Activated gamma-delta T cell treated with Interleukin-2 at 50 U/mL for 16 hours (primary cell): ENCODE measurements at places on chromosomes 1 and 21.
A peak's percentile ranks its signal among the peaks of the same experiment; 100 is the strongest.

GRCh38 chr1:37945743-37946702, 830 bp downstream of the INPP5B start:
- no peak for DNase-seq

GRCh38 chr1:236316437-236316836, 34.7 kb upstream of the ERO1B start:
- no peak for DNase-seq

GRCh38 chr1:26218906-26219494, 15.0 kb upstream of the CEP85 start:
- DNase-seq = no peak

- DNase-seq = no peak
Observed at GRCh38 chr1:52229494-52229893, 87.6 kb downstream of the ZFYVE9 start.

DNA sequence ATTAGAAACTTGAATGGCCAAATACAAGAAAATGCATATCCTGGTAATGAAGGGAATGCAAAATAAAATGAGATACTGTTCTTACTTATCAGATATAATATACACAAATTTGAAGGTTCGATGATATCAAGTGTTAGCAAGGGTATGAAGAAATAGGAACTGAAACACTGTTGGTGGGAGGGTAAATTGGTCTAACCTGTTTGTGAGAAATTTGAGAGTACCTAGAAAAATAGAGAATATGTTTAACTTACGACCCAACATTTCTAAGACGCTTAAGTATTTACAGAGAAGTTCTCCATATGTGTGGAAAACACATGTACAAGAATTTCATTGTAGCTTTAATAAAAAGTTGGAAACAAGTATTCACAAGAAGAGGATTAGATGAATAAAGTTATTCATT, 25.9 kb downstream of the ATG4C start:
- DNase-seq = no peak

DNA sequence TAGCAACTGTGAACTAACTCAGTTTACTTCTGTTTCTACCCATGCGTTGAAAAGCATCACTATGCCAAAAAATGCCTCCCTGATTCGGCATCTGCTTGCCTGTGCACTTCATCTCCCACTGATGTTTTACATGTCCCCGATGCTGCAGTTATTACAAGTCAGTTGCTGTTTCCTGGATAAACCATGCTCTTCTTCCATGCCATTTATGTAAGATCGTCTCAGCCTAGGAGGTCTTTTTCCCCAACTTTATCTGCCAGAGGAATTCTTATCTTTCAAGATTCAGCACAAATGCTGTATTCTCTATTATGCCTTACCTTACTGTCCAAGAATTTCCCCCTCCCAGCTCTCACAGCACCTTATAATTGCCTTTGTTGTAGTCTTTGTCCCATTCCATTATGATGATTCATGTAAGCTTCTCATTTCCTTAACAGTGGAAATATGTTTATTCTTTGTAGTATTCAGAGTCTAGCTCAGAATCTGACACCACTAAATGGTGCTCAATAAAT, 30.0 kb downstream of the PRKACB start:
- DNase-seq = no peak

- no peak for DNase-seq
Observed at GRCh38 chr1:177137814-177138213, 26.7 kb downstream of the ASTN1 start.

DNA sequence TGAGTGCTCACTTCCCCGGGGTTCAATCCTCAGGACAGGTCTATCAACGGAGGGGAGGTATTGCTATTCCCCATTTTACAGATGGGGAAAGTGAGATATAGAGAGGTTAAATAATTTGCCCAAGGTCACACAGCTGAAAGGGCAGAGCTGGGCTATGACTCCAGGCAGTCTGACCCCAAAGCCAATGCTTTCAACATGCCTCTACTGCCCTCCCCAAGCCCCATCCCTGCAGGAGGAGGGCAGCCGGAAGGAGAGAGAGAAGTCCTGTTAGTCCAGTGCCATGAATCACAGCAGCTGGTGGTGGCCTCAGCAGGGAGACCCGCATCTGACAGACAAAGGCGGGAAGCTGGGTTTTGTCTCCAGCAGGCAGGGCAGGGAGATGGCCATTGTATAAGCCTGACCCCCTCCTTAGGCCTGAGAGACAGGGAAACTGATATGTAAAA, 20.0 kb upstream of the CLIC4 start:
- no peak for DNase-seq

GRCh38 chr1:171258429-171258828, 10.1 kb downstream of the FMO1 start:
- DNase-seq = no peak

- no peak for DNase-seq
Observed at GRCh38 chr1:119032986-119033385, 44.8 kb upstream of the TBX15 start.

- no peak for DNase-seq
Observed at GRCh38 chr1:240965581-240966091, 353.7 kb upstream of the GREM2 start.

DNA sequence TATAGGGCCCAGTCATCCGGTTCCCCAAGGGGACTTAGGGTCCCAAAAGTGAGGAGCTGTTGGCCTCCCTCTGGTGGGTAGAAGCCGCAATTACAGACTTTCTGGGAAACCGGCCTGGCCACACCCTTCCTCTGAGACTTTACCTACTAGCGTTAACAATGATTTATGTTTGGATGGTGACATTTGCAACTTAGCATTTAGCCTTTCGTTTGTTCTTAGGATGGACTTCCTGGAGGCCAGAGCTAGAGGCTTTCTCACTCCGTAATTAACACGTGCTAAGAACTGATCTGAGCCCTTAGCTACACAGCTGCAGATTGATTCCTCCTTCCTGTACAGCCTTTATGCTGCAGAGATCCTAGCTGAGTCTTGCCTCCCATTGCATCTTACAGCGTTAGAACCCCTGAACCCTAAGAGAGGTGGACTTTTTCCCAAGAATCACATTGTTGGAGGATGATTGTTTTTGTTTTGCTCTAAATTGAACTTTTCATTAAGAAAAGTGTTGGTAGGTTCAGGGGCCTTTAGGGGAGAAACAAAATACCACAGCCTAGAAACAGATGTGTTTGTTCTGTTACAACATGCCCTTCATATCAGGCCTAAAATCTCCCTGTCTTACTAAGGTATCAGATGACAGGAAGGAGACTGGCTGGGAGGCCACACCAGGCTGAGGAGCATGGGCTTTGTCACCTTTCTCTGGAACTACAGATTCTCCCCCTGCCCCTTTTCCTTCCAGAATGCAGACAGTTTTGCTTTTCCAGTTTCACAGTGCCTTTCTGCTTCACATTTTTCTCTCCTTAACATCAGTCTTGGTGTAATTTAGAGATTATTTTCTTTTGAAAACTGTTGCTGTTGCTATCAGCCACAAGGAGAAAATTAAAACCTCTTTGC, 1.9 kb downstream of the S100A11 start:
- peak; percentile 55 for DNase-seq

DNA sequence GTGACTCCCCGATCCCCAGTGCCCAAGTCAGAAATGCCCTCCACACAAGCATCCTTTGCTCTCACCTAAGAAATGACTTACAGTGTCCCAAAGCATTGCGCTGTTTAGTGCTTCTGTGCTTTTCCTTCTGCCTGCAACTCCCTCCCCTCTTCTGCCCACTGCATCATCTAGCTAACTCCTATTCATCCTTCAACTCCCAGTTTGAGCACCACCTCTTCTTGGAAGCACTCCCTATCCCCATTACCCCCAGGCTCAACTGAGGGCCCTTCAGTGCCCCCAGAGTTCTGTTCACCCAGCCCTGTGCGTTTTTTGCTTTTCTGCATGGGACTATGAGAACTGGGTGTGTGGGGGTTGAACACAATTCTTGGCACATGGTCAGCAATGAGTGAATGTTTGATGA, 10.0 kb downstream of the KCNQ4 start:
- DNase-seq = no peak

GRCh38 chr1:166947398-166948043, 27.8 kb downstream of the ILDR2 start:
- no peak for DNase-seq

GRCh38 chr1:116326486-116326885, 46.6 kb upstream of the ATP1A1 start:
- DNase-seq = no peak

DNA sequence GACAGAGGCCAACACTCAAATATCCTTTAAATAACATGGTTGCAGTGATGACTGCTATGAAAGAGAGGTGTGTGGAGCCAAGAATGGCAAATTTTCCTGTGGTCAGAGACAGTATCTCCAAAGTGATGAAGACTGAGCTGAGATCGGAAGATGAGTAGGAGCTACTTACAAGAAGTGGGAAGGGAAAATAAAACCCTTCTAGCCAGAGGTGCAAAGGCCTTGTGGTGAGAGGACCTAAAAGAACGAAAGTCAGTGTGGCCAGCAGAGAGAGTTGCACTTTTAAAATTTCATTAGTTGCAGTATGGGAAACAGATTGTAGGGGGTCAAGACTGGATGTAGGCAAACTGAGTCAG, 17.8 kb downstream of the SLAMF7 start:
- DNase-seq = no peak

- no peak for DNase-seq
Observed at GRCh38 chr1:39671433-39671792, 494 bp downstream of the NT5C1A start.

DNA sequence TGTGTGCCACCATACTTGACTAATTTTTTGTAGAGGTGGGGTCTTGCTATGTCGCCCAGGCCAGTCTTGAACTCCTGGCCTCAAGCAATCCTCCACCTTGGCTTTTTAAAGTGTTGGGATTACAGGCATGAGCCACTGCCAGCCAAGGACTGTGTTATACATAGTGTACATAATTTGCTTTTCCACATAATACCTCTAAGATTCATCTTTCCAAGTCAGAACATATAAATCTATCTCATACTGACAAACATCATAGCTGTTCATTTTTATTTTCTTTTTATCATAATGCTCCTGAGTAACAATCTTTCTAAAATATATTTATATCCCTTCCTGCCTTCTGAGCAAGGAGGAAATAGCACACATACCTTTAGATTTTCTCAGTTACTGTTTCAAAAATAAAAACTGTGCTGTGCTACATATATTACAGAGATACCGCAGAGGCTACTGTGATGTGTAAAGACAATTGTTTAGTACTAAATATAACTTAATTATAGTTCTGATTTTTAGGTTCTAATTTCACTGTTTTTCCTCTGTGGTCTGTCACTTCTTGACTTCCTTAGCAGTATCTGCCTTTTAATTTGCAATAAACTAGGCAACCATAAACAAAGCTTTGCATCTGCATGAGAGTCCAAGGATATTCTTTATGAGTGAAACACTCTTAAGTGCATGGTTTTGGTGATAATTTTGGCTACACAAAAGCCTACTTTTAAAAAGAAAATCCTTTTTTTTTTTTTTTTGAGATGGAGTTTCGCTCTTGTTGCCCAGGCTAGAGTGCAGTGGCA, 59.3 kb downstream of the EYA3 start:
- DNase-seq = no peak

DNA sequence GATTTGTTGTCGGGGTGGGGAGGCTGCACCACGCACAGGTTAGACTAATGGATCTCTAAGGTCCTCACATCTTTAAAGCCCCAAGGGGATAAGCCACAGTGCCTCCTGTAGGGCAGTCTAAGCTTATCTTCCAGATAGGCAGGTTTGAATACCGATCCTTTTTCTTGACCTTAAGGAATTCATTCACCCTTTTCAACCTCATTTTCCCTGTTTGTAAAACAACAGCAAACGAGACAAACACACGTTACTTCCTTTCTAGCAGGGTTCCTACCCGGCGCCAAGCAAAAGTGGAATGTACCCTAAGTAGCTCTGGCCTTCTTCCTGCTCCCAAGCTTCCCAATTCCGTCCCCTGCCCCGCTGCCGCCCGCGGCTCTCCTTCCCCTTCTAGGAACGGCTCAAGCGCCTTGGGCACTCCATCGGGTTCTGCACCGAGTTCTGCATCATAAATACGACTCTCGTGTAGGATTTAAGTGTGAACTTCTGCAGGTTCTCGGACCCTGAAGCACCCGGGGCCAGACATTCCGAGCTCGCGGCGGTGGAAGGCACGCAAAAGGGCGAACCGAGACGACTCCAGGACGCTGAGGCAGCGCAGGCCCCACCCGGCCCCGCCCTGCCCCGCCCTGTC, 548 bp upstream of the CDC20 start:
- DNase-seq = no peak

GRCh38 chr1:155003227-155003765, 694 bp downstream of the ZBTB7B start:
- no peak for DNase-seq

GRCh38 chr1:39305555-39305954, 101.1 kb downstream of the MACF1 start:
- no peak for DNase-seq

GRCh38 chr1:180353945-180354344, 123.9 kb downstream of the LHX4 start:
- DNase-seq = no peak

- DNase-seq = no peak
Observed at GRCh38 chr1:3814771-3815561, 18.7 kb upstream of the LRRC47 start.

DNA sequence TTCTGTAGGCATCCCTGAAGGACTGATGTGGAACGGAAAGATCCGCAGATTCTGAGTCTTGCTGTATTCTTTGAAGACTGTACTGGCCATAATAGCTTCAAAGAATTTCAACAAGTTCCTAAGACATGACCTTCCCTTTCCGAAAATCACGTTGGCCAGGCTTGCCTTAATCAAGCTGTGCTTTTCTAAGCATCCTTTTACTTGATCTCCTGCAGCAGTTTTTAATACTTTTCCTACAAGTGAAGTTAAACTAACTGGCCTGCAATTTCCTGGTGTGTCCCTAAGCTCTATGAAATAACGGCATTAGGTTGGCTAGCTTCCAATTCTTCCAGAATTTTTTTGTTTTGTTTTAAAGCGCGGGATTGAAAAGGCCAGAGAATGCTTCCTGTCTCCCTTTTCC, 40.3 kb downstream of the SPAG17 start:
- no peak for DNase-seq

- no peak for DNase-seq
Observed at GRCh38 chr1:100793659-100794058, 74.1 kb downstream of the VCAM1 start.

DNA sequence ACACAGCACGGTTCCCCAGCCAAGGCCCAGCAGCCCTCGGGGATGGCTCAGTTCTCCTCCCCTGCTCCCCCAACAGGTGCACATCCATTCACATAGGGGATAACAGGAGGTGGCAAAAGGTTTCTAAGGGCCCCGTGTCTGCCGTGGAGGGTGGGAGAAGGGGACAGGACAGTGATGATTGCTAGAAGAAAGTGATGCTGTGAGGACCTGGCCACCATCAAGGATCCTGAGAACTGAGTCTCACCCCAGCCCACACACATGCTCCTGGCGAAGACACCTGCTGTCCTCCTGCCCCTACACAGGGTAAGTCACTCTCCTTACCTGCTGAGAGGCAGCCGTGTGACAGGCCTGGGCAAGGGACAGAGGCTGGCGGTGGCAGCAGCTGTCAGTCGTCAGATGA, 54.5 kb downstream of the GNG4 start:
- no peak for DNase-seq
